ENCODE measurements at places on chromosomes 2 and 18.

GRCh38 chr2:99709229-99709628, 219.4 kb upstream of the REV1 start:
- no peak for DNase-seq

DNA sequence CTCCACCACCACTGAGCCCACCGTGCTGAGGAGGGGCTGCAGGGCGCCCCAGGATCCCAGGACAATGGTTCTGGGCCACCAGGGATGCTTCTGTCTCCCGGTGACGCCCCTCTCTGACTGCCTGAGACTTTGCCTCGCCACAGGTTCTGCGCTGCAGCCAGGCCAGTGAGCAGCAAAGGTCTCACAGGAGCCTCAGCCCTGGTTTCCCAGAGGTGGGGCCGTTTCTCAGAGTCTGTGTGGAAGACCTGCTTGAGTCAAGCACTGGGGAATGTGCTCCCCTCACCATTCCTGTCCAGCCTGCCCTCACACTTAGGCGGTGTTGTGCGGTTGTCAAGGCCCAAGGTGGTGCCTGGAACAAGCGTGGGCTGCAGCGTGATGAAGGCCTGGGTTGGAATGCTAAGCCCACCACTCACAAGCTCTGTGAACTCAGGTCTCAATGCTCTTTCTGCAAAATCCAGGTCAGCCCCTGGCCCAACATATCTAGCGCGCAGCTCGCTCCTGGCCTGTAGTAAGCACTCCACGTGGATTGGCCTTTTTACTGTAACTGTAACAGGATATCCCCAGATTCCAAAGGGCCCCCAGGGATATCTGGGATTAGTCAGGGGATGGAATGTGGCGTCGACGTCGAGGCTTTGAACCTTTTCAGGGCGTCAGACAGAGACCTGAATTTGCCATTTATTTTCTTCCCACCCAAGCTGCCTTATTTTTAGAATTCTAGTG, 47.6 kb downstream of the PLB1 start:
- no peak for DNase-seq

DNA sequence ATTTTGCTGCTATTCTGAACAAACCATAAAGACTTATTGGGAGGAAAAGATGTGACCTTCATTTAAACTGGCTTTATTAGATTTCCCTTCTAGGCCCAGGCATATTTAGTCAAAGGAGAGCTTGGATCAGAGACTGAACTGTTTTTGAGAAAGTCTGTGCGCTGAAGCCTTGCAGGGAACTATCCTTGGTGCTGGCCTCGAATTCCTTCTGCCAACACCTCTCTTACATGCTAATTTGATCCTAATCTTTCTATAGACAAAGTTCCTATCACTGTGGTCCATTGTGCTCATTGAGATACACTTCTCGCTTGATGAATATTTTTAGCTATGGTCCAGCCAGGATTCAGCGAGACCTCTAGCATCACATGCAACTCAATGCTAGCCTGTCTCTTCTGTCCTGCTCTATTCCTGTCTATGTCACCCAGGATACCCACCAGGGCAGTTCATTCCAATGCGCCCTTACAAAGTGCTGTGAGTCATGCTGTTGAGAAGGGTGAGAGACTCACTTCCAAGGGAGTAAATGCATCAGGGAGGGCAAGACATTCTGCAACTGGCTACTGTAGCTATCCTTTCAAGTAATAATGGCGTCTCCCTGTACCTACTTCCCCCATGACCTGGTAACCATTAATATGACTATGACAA, 356.7 kb upstream of the LYPD1 start:
- DNase-seq = no peak

- DNase-seq = no peak
Observed at GRCh38 chr2:145068509-145068908, 548.6 kb upstream of the ZEB2 start.

- no peak for DNase-seq
Observed at GRCh38 chr2:102109016-102109415, 33.5 kb upstream of the IL1R1 start.

DNA sequence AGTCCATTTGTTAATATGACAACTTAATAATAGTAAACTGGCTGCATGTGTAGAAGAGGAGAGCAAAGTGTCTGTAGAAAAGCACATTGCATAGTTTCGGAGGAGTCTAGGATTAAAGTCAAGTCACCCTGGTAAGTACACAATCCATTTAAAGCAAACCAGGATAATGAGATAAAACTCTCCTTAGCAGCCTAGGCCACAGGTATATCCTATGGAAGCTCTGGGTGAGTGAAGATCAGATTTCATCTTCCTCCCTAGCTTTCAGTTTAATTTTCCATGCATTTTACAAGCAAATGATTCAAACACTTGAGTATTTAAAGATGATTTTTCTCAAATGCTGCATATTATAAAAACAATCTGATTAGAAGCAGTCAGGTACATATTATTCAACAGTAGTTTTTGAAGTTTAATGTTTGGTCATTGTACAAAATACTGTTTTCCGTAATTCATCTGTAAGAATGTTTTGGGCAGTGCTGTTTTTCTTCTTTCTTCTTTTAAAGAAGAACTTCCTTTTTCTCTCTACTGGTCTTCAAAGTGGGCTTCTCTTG, 10.2 kb downstream of the CERS6 start:
- no peak for DNase-seq

DNA sequence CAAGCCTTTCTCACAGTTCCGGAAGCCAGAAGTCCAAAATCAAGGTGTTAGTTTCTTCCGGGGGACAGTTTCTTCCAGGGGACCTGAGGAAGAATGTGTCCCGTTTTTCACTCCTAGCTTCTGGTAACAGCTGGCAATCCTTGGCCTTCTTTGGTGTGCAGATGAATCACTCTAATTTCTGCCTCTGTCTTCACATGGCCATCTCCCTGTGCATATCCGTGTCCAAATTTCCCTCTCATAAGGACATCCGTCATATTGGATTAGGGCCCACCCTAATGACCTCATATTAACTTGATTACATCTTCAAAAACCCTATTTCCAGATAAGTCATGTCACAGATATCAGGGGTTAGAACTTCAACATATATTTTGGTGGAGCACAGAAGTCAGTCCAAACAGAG, 141.4 kb downstream of the ZEB2 start:
- no peak for DNase-seq

DNA sequence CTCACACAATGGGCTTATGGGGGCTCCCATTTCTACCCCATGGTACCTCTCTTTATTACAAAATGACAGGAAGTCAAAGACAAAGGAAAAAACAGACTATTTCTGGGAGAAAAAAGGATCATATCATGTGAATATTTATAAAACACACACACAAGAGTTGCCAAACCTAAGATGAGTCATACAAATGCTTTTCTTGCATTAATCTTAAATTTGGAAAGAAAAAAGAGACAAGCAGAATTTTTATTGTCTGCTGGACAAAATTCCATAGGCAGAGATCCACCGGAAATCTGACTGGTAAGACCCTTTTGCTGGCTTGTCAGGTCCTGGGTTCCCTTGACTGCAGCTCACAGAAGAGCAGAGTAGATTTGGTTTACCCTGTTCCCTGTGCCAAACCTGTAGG, 1732.3 kb upstream of the PIK3C3 start:
- DNase-seq = no peak

- DNase-seq = no peak
Observed at GRCh38 chr2:240299710-240300068, 135.8 kb upstream of the GPC1 start.

- no peak for DNase-seq
Observed at GRCh38 chr2:19426941-19427340, 68.5 kb upstream of the OSR1 start.

DNA sequence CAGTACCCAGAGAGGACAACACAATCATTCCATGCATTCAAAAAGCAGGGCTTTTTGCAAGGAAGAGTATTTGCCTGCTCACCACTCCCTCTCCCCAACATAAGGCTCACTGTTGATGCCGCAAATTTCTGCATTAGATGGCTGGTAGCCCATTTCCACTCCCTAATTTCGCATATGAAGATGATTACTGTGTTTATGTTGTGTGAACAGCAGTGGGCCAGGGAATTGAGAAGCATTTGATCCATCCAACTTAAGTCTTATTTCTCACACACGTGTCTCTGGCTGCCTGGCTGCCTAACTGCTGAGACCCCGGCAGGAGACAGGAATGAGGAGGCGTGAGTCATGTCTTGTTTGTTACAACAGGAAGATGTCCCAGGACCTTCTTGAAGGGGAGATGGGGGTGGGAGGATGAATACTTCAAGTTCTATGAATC, 294.1 kb downstream of the ALK start:
- DNase-seq = no peak

DNA sequence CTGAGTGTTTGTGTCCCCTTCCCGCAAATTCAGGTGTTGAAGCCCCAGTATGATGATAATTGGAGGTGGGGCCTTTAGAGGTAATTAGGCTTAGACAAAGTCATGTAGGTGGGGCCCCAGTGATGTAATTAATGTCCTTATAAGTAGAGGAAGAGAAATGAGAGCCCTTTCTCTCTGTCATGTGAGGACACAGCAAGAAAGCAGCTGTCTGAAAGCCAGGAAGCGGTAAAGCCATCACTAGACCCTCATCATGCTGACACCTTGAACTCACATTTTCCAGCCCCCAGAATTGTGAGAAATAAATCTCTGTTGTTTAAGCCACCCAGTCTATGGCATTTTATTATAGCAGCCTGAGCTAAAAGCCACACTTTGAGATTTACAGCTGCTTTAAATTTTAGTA, 1580.0 kb downstream of the LRP1B start:
- no peak for DNase-seq

GRCh38 chr18:21650311-21650710, 38.2 kb downstream of the SNRPD1 start:
- no peak for DNase-seq

DNA sequence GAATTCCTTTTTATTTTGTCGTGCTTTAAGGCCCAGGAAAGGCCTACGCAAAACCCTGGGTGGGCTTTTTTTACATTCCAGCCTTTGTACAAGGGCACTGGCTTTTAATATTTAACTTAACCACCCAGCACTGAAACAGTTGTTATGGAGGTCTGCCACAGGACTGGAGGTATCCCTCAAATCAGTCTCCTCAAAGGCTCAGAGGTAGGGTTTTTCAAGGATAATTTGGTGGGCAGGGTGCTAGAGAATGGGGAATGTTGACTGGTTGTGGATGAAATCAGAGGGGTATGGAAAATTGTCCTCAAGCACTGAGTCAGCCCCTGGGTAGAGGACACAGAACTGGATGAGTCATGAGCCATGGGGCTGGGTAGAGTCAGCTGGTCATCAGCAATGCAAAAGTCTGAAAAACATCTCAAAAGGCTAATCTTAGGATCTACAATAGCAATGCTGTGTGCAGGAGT, 443.1 kb downstream of the THSD7B start:
- DNase-seq = no peak

GRCh38 chr2:80548469-80548868, 243.9 kb upstream of the LRRTM1 start:
- no peak for DNase-seq

GRCh38 chr2:182631299-182631698, 84.8 kb upstream of the DNAJC10 start:
- DNase-seq = no peak

DNA sequence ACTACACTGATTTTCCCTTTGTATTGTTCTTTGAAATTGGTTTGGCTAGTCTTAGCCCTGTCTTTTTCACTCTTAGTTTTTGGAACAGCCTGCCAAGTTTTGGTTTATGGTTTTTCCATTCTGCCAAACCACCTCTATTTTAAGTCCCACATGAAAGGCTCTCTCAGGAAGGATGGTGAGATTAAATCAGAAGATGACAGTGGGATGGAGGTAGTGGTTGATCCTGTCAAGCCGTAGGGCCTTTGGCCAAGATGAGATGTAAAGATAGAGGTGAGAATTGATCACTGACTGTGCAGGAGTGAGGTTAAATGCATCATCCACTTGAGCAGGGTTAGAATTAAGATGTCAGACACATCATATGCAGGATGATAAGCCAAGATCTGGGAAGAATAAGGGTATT, 948.5 kb downstream of the SLC4A3 start:
- DNase-seq = no peak

DNA sequence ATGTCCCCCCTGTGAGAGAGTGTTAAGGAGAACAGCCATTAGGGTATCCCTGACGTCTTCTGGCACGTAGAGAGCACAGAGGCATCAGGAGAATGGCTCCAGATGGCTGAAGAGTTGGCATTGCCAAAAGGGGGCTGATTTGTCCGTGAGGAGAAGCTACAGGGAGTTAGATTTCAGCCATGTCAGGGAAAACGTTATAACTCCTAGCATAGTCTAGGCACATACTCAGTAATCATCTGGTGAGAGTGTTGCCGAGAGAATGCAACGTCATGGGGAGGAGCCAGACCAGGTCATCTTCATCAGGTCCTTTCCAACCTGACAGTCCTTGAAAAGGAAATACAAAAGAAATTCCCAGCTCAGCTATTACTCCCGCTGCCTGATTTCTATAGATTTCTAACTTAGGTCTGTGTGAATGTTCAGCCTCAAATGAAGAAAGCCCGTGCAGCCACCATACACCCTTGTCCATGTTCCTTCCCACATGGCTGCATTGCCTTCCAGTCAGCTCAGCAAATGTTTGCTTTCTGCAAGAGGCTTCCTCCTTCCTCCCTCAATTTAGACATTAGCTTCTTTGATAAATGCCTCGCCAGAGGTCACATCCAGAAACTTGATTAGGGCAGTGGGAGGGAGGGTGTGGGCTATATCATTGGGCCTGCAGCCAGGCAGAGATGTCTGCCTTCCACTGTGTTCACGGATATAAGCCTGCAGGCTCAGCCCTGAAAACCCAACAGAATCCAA, 93.0 kb downstream of the STPG4 start:
- no peak for DNase-seq

- DNase-seq = no peak
Observed at GRCh38 chr2:179818546-179818945, 42.9 kb downstream of the ZNF385B start.

- no peak for DNase-seq
Observed at GRCh38 chr2:78861546-78861945, 164.0 kb upstream of the REG3G start.

- no peak for DNase-seq
Observed at GRCh38 chr18:50424877-50425690, 50.2 kb downstream of the SKA1 start.

- no peak for DNase-seq
Observed at GRCh38 chr2:45390861-45391260, 220.2 kb downstream of the SRBD1 start.

- no peak for DNase-seq
Observed at GRCh38 chr2:37615804-37616676, 55.4 kb downstream of the CDC42EP3 start.

- no peak for DNase-seq
Observed at GRCh38 chr2:219060821-219061791, at the start of gene IHH. IHH (minus strand) TSS chr2:219060921; CDS start chr2:219060467, 454 bp downstream.

- DNase-seq = no peak
Observed at GRCh38 chr2:158270536-158270935, 168.9 kb downstream of the UPP2 start.

Data from stimulated activated CD4-positive, alpha-beta T cell treated with anti-CD3 and anti-CD28 coated beads, Interleukin-15, amount 100 ng/mL, for 48 hours (primary cell).